ENCODE measurements at places on chromosomes 5 and 9. TPM values are rescaled to one million over a fixed set of nuclear protein-coding genes. Genes with fewer than 3 reads are reported as not detected.
A peak's percentile ranks its signal among the peaks of the same experiment; 100 is the strongest.

GRCh38 chr9:133485531-133486260 is 6.8 kb upstream of the SLC2A6 start:
- peak; percentile 13 for ATAC-seq

GRCh38 chr5:51279983-51280706 is 103.1 kb upstream of the ISL1 start:
- peak; percentile 49 for ATAC-seq

GRCh38 chr5:136251502-136252169 is 58.7 kb upstream of the SMIM32 start:
- ATAC-seq: no peak

DNA sequence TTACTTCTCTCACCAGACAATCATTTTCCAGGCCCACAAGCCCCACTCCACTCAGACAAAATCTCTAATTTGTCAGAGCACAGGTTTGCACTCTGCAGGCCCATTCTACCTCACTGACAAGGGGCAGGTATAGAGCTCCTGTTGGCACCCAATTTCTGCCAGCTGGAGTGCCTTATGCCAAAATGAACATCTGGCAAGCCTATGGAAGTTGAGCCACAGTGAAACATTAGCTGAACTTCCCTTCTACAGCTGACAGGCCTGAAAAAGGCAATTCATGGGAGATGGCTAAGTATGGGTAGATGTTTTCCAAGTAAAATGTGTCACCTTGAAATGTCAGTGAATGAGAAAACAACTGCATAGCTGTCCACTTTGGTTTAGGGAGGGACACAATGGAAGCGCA is 87.0 kb downstream of the SPOCK1 start:
- ATAC-seq: no peak

- ATAC-seq: no peak
Measured at GRCh38 chr5:134207696-134208095, 18.2 kb downstream of the PPP2CA start.

- ATAC-seq: no peak
Measured at GRCh38 chr9:130026583-130027340, 16.2 kb downstream of the FNBP1 start.

DNA sequence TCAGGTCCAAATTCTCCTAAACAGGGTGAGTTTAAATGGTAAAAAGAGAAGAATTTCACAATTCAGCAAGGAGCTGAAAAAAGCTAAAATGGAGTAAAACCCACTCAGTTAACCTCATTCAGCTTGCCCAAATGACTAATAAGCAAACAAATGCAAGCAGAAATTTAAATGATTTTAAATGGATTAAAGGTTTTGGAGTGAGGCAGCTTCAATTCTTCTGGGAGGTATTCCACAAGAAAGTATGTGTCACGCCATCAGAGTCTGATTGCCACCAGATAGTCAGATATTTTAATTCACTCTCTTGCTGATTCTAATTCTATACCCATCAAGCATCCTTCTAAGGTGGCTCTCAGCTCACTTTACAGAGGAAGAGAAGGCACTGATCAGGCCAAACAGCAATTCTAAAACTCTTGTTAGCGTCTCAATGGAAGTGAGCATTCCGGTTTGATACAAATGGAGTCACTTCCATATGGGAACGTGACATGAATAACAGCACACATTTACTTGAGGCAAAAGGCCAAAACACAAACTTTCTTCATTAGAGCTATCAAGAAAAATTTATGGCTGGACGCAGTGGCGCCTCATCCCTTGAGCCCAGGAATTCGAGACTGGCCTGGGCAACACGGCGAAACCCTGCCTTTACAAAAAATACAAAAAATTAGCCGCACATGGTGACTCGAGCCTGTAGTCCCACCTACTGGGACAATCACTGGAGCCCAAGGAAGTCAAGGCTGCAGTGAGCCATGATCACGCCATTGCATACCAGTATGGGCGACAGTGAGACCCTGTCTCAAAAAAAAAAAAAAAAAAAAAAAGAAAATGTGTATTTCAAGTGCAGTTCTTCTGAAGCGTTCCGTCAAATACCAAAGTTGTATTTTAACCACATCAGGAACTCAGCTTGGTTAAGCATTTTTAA is 2.0 kb downstream of the CLK4 start:
- no peak for ATAC-seq

DNA sequence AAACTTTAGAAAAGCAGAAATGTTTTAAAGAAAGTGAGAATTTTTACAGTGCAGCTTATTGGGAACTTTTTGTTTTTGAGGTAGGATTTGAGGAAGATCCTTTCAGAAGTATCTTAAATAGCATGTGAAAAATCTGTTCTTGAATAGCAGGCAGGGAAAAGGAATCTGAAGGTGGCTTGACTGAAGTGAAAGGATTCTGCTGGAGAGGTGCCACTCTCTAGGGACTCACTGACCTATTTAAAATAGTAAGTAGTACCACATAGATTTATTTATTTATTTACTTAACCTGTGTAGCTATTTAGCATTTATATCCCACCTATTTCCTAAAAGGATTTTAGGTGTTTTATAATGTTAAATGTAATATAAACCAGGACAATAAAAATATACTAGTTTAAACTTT is 69.1 kb downstream of the NIPBL start:
- ATAC-seq: no peak

Gene FCN1
- 0.13 TPM for total RNA-seq

Gene SPATA31D4
- 0.27 TPM for total RNA-seq

Gene PLAC8L1
- total RNA-seq: not detected

Gene FIBCD1
- 1.7 TPM for total RNA-seq
